Inflammatory macrophage (primary cell): ENCODE measurements at places on chromosomes 5 and 9.
A peak's percentile ranks its signal among the peaks of the same experiment; 100 is the strongest.

DNA sequence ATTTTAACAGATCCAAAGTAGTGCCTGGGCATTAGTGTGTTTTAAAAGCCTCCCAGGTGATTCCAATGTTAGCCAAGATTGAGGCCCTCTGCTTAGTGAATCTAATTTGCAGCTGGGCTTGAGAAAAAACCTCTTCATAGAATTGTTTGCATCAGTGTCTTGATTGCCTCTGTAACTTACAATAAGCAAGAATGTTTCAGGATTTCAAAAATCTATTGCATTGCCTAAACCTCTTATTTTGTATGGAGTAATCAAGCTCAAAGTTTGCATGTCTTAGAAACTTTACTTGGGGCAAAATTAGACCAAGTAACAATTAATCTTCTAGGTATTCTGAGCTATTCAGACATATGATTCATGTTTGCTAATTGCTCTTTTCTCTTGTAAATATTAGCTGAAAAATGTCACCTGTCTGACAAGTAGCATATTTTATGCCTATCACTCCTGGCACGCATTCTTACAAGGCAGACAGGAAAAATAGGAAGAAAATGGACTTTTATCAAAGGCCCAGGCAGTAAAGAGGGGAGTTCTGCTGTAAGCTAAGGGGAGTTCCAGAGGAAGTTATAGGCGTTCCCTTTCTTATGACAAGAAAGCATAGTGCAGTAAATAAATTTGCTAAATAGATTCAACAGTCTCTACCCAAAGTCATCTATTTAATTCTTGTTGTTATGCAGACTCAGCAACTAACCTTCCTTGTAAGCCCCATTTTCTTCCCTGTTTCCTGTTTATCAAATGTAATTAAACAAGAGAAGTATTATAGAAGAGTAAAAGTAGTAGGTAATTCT lies 21.0 kb downstream of the PDCD1LG2 start:
- DNase-seq, result peak; percentile 27

GRCh38 chr5:122183098-122183787 lies 53.9 kb downstream of the ZNF474 start:
- DNase-seq, result no peak

DNA sequence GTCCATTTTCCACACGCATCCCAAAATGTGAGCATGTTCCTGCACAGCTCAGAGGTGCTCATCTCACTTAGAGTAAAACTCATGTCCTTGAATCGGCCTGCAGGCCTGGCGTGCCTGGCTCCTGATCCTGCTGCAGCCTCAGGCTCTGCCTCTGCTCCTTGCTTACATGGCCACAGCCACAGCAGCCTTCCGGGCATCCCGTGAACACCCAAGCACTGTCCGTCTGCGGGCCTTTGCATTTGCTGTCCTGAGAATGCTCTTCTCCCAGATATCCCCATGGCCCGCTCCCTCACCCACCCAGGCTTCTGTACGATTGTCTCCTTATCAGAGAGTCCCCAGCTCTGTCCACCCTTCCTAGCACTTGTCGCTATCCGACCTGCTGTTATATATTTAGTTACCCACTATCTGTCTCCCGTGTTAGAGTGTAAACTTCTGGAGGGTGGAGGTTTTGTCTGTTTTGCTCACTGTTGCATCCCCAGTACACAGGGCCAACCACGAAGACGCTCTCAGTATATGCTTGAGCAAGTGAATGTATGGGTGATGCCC lies 21.9 kb downstream of the FGF18 start:
- no peak for DNase-seq

- DNase-seq, result no peak
Observed at GRCh38 chr9:114684036-114684435, 2.0 kb upstream of the TEX48 start.

GRCh38 chr9:93826905-93827544 lies 128.1 kb downstream of the BARX1 start:
- no peak for DNase-seq

DNA sequence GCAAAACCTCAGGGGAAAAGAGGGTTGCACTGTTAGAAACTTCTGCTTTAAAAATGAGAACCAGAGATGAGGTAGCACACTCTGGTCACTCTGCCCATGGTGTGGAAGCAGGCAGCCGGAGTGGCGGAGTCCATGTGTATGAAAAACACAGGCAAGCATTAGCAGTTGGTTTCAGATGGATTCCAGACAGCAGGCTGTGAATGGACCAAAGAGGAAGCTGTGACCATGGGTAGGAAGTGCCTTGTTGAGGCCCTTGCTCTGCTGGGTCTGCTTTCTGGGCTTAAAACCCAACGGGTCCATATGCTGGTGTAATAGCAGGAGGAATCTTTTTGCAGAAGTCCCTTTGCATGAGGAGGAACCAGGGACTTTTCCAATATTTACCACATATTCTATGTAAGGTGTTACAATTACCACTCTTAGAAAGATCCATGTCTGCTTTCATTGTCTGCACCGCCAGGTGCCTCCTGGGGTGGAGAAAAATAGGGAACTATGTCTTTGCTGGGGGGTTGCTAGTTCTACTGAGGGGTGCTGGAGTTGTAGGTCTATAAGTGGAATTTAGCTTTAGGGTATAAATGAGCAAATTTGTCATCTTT lies 77.0 kb downstream of the ANKRD55 start:
- peak; percentile 93 for DNase-seq

- no peak for DNase-seq
Observed at GRCh38 chr5:176902102-176902814, 3.1 kb upstream of the HK3 start.

DNA sequence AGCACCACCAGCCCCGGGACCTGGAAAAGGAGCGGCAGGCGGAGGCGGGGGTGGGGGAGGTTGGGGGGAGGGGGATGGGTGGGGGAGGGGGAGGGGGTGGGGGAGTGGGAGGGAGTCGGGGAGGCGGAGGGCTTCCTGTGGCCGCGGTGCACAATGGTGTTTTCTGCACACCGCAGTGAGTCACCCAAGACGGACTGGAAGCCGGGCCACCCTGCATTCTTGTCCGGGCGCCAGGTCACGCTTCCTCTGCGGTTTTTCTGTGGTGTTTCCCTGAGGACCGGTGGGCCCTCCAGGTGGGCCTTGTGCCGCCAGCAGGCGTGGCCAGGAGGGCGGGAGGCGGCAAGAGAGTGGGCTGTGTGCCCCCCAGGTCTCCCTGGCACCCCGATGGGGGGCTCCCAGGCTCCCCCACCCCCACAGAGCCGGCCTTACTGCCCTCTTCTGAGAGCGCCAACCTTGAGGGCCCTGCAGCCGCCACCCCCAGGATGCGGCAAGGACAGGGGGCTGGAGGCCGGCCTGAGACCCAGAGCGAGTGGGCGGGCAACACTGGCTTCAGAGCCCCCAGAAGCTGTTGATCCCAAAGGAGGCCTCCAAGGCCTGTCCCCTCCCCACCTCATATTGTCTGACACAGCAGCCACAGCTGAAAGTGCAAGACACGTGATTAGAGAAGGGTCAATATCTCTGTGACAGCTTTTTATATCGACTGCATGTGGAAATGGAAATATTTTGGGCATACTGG lies 11.1 kb downstream of the EXD3 start:
- peak; percentile 31 for DNase-seq

- DNase-seq, result no peak
Observed at GRCh38 chr9:137721479-137721878, 102.7 kb downstream of the EHMT1 start.

- no peak for DNase-seq
Observed at GRCh38 chr9:3200331-3200774, 325.4 kb downstream of the RFX3 start.

- DNase-seq, result peak; percentile 2
Observed at GRCh38 chr9:69546265-69546664, 125.9 kb downstream of the APBA1 start.

- DNase-seq, result no peak
Observed at GRCh38 chr9:7287065-7287464, 512.5 kb downstream of the DMAC1 start.
